ENCODE measurements at places on chromosomes 4 and X.
A peak's percentile ranks its signal among the peaks of the same experiment; 100 is the strongest.

GRCh38 chr4:89939994-89940393 lies 45.3 kb downstream of the MMRN1 start:
- DNase-seq: no peak

DNA sequence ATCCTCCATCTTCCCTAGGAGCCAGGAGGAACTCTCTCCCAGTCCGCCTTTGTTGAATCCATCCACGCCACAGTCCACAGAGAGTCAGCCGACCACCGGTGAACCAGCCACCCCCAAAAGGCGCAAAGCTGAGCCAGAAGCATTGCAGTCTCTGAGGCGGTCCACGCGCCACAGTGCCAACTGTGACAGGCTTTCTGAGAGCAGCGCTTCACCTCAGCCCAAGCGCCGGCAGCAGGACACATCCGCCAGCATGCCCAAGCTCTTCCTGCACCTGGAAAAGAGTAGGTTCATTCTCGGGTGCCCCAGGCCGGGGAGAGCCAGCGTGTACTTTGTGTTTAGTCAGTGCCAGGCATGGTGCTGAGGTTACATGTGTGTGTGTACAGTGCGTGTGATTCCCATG lies 7.4 kb downstream of the MSL3 start:
- no peak for DNase-seq

DNA sequence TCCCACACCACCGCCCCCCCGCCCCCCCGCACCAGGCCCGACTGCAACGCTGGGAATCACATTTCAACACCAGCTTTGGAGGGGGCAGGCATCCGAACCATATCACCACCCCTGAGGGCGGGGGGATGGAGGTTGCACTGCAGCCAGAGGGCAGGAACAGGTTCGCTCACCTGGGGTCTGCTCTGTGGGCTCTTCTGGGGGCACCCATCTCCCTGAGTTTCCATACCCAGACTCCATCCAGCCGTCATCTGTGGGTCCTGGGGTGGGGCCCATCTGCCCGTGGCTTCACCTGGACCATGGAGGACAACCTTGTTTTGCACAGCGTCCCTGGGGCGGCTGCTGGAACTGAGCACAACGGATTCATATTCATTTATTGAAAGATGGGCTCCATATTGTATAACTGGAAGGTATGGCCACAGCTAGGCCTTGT lies 6.9 kb downstream of the PSAPL1 start:
- DNase-seq: no peak

- DNase-seq: no peak
These were observed 15.8 kb downstream of the SMPX start for GRCh38 chrX:21741869-21742701.

DNA sequence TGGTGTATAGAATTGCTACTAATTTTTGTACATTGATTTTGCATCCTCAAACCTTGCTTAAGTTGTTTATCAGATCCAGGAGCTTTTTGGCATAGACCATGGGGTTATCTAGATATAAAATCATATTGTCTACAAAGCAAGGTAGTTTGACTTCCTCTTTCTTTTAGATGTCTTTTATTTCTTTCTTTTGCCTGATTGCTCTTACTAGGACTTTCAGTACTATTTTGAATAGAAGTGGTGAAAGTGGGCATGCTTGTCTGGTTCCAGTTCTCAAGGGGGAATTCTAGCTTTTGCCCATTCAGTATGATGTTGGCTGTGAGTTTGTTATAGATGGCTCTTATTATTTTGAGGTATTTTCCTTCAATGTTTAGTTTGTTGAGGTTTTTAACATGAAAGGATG lies 187.9 kb upstream of the LCORL start:
- DNase-seq: no peak

DNA sequence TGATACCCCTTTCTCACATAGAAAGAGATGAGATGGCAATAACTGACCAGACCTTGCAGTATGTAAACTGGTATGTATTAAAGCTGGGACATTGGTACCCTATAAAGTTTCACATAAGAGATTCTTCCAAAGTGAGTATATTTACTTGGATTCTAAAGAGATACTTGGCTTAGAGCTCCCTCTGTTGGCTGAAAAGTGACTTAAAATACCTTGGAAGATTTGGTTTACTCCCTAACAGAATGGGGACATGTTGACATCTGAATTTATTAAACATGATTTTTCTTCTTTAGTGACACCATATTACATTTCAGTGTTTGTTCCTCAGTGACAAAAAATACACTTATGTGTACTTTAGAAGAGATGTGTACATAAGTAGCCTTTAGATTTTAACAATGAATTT lies 47.9 kb upstream of the RGN start:
- DNase-seq: peak; percentile 17

DNA sequence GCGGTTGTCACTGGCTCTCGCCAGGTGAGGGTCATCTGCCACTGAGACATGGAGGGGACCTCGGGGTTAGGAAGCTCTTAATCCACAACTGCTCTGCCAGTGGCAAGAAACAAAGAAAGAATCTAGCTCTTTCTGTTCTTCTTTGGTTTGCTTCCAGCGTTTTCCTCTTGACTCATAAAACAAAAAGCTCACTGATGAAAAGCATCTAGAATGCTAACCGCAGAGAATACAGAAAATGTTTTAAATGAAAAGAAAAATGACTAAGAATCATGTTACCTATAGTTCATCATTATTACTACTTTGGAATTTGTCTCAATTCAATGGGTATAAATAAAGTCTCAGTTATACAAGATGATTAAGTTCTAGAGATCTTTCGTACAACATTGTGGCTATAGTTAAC lies 274.8 kb upstream of the TENM3 start:
- DNase-seq: no peak

GRCh38 chr4:53011259-53011905 lies 149.3 kb downstream of the RASL11B start:
- no peak for DNase-seq

DNA sequence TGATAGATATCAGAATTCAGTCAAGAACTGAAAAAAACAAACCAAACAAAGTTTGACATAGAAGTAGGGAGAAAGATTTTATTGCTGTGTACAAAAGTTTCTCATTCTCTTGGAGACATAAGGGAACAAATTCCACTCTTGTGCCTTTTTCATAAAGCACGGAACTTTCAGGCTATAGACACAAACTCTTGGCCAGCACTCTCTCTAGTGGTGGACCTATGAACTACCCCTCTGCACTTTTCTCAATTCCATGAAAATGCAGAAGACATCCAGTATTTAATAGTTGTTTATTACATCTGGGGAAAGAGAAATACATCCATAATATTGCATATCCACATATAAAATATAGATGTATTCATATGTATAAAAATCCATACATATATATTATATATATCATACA lies 291.6 kb upstream of the HS3ST1 start:
- no peak for DNase-seq

- DNase-seq: no peak
These were observed 285.9 kb downstream of the ARHGAP10 start for GRCh38 chr4:148017801-148018200.

DNA sequence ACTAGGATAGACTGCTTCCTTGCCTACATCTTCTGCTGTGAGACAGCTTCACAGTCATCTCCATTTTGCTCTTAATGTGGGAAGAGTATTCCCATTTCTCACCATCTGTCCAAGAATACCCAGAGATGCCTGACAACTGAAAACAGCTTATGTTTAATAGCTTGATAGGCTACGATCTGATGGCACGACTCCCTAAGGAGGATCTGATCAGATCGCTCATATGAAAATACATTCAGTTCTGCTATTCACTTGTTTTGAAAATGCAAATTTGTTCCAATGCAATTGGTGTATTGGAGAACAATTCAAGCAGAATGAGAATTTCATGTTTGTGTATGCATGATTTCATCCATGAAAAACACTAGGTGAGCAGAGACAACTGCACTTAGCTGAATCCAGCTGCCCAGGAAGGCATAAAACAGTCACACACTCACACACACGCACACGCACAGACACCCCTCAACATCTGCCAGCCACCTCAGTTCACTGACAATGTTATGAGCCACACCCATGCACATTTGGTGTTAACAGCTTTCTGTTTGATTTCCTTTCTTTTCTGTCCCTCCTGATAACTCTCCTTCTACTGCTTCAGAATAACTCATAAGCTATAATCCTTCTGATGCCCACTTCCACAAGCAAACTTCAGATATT lies 29.6 kb downstream of the TRIML1 start:
- no peak for DNase-seq

GRCh38 chrX:2690856-2691542 lies at the start of gene CD99:
CD99 (plus strand) TSS chrX:2691295; CDS start chrX:2691361, 66 bp downstream.
- peak; percentile 72 for DNase-seq

GRCh38 chrX:71615954-71616353 lies 2.4 kb downstream of the CXCR3 start:
- no peak for DNase-seq

GRCh38 chrX:57915680-57916079 lies 5.4 kb upstream of the ZXDA start:
- DNase-seq: no peak

DNA sequence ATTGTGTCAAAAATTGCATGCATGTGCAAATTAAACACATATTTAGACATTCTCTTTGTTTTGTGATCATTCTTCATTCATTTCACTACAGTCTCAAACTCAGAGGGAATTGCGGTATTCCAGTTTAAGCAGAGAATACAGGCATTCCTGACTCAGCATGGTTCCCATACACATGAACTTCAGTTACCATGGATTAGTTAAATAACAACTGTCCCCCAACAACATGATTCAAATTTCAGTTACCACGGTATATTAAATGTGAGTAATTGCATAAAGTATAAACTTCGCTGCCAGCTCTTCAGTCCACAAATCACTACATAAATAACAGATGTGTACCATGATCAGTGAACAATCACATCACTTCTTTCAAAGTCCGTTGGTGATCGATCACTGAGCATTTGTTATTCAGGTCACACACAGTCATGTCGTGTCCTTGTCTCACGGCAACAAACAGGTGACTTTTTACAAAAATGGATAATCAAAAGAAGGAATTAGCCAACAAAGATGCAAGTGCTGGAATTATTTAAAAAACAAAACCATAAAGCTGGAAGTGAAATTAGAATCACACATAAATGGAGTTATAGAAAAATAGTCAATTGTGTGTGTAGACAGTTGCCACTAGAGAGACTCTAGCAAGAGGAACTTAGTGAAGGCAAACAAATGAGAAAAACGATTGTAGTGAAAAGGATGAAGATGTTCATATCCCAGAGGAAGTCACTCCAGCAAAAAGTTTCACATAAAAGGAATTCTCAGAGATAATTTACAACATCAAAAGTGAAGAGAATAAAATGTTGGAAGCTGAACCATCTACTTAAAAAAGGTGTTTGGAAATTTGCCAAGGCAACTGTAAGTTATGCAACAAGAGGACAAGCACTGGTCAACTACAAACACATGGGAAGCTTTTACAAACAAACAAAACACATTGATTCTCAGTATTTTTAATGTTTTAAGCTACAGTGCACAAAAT lies 138.6 kb upstream of the SMARCAD1 start:
- no peak for DNase-seq

- DNase-seq: no peak
These were observed 823.8 kb downstream of the CCSER1 start for GRCh38 chr4:90951037-90951436.

DNA sequence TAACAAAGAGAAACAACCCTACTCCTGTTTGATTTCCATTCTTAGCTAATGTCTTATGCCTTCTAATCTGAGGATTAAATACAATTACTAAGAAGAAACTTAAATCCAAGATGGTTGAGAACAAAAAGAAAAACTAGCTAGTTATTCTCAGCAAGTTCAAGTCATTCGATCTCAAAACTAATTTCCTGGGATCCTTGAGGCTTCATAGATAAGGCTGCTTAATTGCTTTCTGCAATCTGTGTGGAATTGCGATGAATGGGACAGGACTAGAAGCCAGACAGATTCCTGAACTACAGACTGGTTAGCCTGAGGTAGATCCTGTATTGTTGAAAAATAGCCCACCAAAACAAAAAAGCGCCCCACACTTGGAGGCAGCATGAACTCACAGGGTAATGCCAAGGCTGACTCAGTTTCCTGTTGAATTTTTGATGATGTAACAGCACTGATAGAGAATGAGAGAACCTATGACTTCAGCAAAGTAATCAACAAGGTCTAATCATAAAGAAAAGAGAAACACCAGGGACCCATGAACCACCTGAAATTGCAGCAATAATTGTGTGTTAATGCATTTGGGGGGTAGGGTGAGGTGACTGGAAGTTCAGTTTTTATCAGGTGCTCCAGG lies 33.9 kb downstream of the KLHL15 start:
- DNase-seq: no peak

- DNase-seq: no peak
These were observed 1.1 kb upstream of the RASSF6 start for GRCh38 chr4:73621357-73621756.

GRCh38 chr4:110515676-110516075 lies 39.7 kb downstream of the ENPEP start:
- DNase-seq: no peak

All from stimulated activated CD4-positive, alpha-beta T cell treated with anti-CD3 and anti-CD28 coated beads, TNF-alpha, amount 100 ng/mL, for 48 hours (primary cell).